ENCODE measurements at places on chromosomes 6 and 20.

DNA sequence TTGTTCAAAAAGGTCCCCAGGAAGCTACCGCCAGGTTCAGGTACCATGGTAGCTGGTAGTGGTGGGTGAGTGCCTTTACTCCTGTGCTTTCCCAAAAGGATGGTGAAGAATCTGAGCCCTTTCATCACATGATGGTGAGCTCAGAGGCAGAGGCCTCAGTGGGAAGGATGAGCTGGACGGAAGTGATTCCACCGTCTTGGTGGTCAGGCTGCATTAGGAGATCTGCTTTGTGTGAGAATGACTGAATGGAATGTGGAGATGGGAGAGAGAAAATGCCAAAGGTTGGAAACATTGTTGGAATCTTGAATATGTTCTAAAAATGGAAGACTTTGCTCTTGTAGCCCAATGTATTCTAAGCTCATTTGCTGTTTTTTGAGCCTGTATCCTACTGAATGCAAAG, 108.1 kb upstream of the SCP2D1 start:
- DNase-seq = no peak

DNA sequence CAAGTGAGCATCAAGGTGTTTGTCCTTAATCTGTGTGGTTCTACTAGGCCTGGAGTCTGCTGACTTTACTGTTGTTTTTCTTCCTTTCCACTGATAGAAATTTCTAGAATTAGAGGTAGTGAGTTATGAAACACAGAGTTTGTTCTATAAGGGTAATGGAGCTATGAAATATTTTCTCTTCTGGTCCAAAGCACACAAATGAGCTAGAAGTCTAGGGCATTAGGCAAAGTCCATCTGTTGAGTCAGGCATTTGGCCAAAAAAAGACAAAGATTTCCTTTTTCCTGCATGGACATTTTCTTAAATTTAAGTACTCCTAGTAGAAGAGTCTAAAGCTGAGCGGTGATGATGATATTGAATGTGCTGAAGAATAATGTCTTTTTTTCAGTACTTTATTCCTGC, 174.3 kb upstream of the STXBP5 start:
- no peak for DNase-seq

- DNase-seq = no peak
Measured at GRCh38 chr6:96775727-96776400, 61.4 kb downstream of the GPR63 start.

DNA sequence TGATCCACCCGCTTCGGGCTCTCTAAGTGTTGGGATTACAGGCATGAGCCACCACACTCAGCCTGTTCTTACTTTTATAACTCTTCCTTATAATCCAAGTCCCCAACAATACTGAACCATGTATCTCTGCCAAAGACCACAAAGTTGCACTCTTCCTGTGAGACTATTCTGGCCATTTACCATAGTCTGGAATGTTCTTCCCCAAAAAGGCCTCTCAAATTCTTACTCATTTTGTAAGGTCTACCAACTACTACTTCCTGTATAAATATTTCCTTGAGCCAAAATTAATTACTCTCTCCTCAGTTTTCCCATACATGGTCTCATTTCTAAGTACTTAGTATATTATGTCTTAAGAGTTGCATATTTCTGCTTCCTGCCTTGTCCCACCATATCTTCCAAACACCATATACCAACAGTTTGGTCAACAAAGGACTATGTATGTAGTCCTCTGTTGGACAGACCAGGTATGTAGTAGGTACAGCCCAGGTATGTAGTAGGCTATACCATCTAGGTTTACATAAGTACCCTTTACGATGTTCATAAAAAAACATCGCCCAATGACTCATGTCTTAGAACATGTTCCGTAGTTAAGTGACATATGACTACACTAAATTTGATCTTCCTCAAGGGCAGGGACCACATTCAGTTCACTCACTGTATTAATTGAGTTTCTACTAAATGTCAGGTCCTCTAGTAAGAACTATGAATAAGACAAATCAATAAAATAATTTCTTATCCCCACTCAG, 22.0 kb downstream of the RANBP9 start:
- DNase-seq = no peak

GRCh38 chr6:152295346-152295745, 341.8 kb downstream of the SYNE1 start:
- DNase-seq = no peak

DNA sequence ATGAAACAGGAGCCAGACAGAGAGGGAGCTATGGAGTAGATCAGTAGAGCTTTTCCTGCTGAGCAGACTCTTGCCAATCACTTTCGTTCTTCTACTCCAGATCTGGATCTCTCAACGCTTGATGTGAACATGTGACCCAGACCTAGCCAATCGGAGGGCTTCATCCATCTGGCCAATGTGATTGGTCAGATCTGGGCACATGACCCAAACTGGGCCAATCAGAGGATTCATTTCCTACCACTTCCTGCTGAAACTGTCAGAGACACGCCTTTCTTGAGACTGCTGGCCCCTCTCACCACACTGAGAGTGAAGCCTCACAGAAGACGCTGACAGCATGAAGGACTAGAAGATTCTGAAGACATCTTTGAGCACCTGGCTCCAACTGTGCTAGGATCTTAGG, 44.2 kb upstream of the ZMYND8 start:
- DNase-seq = no peak

All from activated T-cell treated with anti-CD3 and anti-CD28 coated beads, Interleukin-2, amount 50 U/mL, for 72 hours (primary cell).